ENCODE measurements at places on chromosomes 6 and 20.

GRCh38 chr6:138421608-138422007, 17.6 kb downstream of the HEBP2 start:
- DNase-seq: no peak

- no peak for DNase-seq
Observed at GRCh38 chr6:119308048-119308570, 41.5 kb downstream of the MAN1A1 start.

GRCh38 chr6:53691667-53692133, 26.1 kb upstream of the KLHL31 start:
- DNase-seq: no peak

DNA sequence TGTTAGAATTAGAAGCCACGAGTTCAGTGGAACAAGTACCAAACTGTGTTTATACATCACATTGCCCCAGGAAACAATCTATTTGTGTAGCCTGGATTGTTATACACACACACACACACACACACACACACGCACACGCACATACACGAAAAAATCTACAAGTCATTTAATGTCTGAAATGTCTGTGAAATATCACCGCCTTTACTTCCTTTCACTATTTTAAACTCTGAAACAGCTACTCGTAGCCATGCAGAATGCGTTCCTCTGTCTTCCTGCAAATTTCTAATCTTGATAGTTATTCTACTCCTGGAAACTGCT, 84.4 kb upstream of the SCAF8 start:
- DNase-seq: no peak

DNA sequence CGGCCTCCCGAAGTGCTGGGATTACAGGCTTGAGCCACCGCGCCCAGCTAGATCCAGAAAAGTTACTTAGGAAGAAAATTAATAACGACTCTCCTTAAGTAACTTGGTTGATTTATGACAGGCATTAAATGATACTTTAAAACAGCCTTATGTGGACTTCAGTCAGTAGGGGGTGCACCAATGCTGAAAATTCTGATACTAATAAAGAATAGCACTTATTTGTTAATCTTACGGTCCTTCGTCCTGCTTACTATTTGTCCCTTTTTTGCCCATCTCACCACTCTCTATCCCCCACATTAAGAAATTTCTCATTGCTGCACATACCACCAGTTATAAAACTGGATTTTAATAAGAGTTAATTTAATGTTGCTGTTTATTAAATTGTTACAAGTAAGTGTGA, 12.7 kb upstream of the PRELID3B start:
- no peak for DNase-seq

DNA sequence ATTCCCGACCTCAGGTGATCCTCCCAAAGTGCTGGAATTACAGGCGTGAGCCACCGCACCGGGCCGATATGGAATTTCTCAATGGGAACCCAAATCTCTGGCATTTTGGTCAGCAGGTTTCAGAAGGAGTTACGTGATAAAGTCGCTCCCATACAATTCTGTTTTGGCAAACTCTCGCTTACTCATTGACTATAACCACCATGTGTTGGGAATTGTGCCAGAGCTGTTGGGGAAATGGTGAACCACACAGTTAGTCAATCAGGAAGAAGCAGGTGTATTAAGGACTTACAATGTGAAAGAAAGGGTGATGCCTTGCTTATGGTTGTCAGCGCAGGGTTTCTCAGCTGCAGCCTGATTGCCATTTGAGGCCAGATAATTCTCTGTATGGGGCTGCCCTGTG, 410.5 kb downstream of the QKI start:
- no peak for DNase-seq

DNA sequence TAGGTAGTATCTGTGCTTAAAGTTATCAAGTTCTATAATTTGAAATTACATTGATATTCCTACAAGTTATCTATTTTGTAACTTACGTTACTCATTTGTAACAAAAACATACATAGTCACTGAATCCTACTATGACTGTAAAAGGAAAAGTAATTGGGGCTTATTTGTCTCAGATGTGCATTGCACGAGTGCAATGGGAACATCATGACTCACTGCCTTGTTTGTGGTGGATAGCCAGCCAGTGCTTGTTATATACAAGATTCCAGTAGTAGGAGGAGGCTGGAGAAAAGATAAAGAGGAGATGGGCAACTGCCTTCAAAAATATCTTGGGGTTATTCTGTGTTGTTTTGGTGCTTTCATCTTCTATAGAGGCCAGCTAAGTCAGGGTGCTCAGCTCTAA, 164.1 kb downstream of the RNF144B start:
- no peak for DNase-seq

GRCh38 chr6:154457046-154457713, 53.3 kb downstream of the CNKSR3 start:
- DNase-seq: no peak

GRCh38 chr20:49276161-49276960, 1.5 kb downstream of the ZNFX1 start:
- peak; percentile 9 for DNase-seq

GRCh38 chr6:44133981-44134711, 6.8 kb downstream of the TMEM63B start:
- DNase-seq: no peak

DNA sequence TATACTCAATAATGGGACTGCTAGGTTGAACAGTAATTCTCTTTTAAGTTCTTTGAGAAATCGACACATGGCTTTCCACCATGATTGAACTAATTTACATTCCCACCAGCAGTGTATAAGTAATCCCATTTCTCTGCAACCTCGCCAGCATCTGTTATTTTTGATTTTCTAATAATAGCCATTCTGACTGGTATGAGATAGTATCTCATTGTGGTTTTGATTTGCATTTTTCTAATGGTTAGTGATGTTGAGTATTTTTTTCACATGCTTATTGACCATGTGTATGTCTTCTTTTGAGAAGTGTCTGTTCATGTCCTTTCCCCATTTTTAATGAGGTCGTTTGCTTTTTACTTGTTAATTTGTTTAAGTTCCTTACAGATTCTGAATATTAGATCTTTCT, 66.5 kb downstream of the STK4 start:
- no peak for DNase-seq

GRCh38 chr6:44166591-44167184, 8.1 kb downstream of the CAPN11 start:
- no peak for DNase-seq

DNA sequence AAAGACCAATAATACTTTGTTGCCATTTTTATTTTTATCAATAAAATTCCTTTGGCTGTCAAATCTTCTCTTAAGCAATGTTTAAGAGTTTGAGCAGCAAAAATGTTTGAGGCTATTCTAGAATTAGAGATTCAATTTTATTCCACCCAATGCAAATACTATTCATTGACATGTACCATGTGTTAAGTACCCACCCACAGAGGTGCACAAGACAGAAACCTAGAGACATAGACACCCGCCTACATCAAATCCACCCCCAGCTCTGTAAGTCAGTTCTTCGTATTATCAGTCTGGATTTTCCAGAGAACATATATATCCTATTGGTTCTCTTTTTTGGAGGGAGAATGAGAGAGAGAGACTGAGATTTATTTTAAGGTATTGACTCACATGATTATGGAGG, 463.7 kb downstream of the EPM2A start:
- no peak for DNase-seq

GRCh38 chr6:126361832-126362440, 22.0 kb downstream of the CENPW start:
- no peak for DNase-seq

GRCh38 chr6:128389820-128390534, 130.4 kb downstream of the PTPRK start:
- DNase-seq: no peak

DNA sequence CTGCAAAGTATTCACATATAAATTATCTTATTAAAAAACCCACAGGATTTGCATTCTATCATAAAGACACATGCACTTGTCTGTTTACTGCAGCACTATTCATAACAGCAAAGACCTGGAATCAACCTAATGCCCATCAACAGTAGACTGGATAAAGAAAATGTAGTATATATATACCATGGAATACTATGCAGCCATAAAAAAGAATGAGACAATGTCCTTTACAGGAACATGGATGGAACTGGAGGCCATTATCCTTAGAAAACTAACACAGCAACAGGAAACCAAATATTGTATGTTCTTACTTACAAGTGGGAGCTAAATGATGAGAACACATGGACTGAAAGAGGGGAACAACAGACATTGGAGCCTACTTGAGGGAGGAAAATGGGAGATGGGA, 97.0 kb downstream of the FAM217A start:
- DNase-seq: no peak

- DNase-seq: no peak
Observed at GRCh38 chr6:85464260-85464644, 14.4 kb downstream of the NT5E start.

DNA sequence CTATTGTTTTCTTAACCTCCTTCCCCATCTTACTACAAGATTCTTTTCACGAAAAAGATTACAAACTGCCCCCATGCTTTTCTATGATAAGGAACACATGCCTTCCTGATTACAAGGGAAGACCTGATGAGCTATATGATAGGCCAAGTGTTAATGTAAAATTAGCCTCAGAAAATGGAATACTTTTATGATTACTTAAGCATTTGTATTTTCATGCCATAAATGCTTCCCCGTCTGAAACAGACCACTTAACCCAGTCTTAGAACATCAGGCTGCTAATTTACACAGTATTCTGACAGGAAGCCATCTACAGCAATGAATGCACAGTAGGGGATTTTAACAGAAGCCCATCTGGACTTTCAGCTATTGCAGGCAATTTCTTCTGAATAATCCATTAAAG, 274.9 kb downstream of the HAO1 start:
- no peak for DNase-seq

DNA sequence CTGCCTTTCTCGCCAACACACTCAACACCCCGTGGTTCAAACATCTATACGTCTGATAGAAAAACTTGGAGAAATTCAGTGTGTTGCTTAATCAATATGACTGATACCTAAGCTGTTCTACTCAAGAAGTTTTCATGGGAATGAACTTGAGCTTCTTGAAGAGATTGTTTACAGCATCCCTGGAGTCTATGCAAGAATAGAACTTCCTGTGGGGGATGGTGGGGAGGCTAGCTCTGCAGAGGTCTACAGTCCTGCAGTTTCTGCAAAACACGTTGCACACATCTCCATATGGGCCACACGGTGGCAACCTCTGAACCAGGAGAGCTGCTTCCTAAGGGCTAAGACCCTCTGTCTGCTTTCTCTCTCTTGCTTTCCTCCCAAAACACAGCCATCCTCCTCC, 32.7 kb upstream of the FANCE start:
- DNase-seq: no peak

DNA sequence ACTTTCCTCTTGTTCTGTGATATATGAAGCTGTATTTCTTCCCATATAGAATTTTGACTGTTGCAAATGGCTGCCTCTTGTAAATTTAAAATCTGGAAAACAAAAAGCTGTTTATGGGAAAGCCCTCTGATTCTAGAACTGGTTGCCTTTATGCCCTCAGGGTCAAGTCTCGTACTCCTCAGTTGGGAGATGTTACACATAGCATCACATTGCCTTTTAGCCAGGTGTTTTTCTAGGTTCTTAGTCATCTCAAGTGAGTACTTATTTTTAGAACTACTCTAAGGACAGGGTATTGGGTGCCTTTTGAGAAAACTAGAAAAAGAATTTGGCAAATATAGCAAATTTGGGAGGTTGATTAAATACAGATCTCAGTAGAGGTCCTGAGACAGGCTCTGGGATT, 58.5 kb downstream of the ANKS1A start:
- no peak for DNase-seq

DNA sequence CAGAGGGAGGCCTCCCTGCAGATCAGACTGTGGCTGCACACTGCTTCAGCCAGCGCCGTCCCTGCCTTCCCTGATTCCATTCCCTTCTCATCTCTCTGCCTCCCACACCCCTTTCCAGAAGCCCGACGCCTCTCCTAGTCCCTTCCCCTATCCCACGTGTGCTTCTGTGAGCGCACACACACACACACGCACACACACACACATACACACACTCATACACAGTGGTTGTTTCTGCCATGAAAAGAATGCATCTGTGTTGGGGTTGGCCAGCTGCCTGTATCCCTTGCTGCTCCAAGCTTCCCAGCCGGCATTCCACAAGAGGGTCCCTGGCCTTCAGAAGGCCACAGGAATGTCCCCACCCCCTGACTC, 51.7 kb downstream of the MOCS1 start:
- DNase-seq: no peak

DNA sequence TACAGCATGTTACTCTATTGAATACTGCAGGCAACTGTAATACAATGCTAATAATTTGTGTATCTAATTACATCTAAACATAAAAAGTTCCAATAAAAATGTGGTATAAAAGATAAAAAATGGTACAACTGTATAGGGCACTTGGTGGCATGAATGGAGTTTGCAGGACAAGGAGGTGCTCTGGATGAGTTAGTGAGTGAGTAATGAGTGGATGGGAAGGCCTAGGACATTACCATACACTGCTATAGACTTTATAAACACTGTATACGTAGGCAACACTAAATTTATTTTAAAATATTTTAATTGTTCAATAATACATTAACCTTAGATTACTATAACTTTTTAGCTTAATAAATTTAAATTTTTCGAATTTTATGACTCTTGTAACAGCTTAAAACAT, 579.6 kb upstream of the MAN1A1 start:
- no peak for DNase-seq

- DNase-seq: no peak
Observed at GRCh38 chr6:155420492-155420891, 35.1 kb downstream of the NOX3 start.

GRCh38 chr6:46281110-46281509, 110.3 kb upstream of the ENPP5 start:
- no peak for DNase-seq

DNA sequence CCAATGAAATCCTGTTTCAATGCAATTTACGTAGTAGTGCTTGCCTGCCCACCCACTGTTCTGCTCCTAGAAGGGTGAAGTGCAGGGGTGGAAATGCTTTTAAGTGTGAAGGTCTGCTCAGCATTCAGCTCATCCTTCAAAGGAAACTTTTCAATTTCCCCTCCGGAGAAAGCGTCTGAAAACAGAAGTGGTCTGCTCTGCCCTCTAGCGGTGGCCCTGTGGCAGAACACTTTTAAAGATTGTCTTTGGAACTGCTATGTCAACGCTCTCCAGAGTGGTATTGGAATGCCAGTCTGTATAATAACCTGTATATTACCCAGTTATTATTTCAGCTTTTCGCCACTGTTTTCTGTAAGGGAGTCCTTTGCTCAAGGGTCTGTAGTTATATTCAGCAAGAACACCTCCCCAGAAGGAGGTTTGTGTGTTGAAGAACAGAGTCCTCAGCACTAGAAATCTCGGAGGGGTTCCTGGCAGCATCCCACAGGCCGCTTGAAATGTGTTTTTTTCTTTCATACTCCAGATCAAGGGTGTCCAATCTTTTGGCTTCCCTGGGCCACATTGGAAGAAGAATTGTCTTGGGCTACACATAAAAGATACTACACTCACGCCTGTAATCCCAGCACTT, 63.1 kb upstream of the KLHL31 start:
- peak; percentile 7 for DNase-seq

DNA sequence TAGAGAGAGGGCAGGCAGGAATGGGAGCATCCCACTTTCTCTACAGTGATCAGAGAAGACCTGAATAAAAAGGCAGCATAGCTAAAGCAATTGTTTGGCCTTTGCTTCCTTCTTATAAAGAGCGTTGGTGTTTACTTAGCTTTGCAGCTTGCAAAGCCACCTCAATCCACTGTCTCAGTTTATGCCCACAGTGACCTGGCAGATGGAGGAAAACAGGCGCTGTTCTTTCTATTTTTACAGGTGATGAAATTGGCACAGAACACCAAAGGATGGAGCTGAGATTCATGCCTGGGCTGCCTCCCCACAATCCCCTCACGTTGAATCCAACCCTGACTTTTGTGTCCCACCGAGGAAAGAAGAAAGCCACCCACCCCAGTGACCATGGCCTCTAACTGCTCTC, 130.5 kb downstream of the TTLL2 start:
- no peak for DNase-seq
